Caco-2 (cell line): ENCODE measurements at places on chromosomes 5 and 9. TPM values are rescaled to one million over a fixed set of nuclear protein-coding genes. Genes with fewer than 3 reads are reported as not detected.

GRCh38 chr5:129141696-129142095 lies 47.1 kb downstream of the ISOC1 start:
- DNase-seq, result no peak

GRCh38 chr5:38403406-38403805 lies 145.0 kb downstream of the EGFLAM start:
- DNase-seq, result no peak

DNA sequence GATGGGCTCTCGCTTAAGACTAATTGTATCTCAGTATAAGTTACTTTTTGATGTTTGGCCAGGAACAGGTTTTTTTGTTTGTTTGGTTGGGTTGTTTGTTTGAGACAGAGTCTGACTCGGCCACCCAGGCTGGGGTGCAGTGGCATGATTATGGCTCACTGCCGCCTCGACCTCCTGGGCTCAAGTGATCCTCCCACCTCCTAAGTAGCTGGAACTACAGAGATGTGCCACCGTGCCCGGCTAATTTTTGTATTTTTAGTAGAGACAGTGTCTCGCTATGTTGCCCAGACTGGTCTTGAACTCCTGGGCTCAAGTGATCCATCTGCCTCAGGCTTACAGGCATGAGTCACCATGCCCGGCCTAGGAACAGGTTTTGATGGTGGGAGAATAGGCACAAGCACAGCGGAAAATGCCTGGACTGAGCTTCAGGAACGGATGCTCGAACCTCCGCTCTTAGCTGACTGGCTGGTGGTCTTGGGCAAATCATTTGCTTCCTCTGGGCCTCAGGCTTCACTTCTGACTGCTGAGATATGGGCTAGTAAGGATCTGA lies 11.4 kb upstream of the SYNPO start:
- DNase-seq, result no peak

DNA sequence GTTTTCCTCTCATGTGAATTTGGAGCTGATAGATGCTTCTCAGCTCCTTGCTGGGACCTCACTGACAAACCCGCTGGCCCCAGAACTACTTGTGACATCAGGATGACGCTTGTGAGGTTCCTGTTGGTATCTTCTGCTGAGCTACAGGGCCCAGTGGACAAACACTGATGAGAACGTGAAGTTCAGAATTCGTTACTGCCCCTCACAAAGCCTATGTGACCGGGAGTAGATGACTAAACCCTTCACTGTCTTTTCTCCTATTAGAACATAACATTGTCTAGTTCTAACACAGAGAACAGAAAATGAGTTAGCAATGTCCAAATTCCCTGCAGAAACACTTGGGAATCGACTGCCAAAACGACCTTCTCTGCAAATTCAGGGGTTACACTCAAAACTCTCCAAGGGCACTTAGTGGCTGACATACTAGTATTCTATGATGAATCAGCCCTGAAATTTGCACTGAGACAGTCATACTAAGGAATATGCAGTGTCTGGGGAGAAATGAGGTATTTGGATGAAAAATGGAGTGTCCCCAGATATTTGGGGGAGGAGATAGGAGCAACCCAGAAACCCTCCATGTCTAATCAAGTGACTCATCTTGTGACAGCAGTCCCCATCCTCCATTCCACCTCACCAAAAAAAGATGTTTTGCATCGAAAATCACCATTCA lies 143.2 kb upstream of the TRIM32 start:
- no peak for DNase-seq

GRCh38 chr9:134278974-134279640 lies 47.1 kb upstream of the RXRA start:
- DNase-seq, result no peak

DDX41 gene
- 116 and 137 TPM in 2 replicates for total RNA-seq

NMUR2 gene
- total RNA-seq, result 0.57 and 1.00 TPM in 2 replicates

- DNase-seq, result no peak
Observed at GRCh38 chr5:142319560-142320429, 5.0 kb downstream of the SPRY4 start.

DNA sequence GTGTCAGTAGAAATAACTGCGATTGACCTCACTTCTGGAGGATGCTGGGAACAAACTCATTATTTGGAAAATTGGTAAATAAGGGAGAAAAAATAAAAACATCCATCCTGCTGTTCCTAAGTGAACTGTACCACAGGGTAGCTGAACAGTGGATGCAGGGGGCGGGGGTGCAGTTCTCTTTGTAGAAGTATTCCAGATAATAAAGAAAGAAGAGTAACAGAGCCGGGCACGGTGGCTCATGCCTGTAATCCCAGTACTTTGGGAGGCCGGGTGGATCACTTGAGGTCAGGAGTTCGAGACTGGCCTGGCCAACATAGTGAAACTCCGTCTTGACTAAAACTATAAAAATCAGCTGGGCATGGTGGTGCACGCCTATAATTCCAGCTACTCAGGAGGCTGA lies 132.1 kb downstream of the COL23A1 start:
- DNase-seq, result no peak

- no peak for DNase-seq
Observed at GRCh38 chr5:37683072-37683471, 156.8 kb downstream of the GDNF start.

NR2F1-AS1 gene
- total RNA-seq, result 0.32 TPM in 1 of 2 replicates, not detected in the other

GRCh38 chr9:69499407-69499806 lies 172.8 kb downstream of the APBA1 start:
- no peak for DNase-seq

- peak; percentile 62 for DNase-seq
Observed at GRCh38 chr9:107587191-107587963, 97.8 kb upstream of the KLF4 start.

KYAT1 gene
- 6.9 and 7.8 TPM in 2 replicates for total RNA-seq

GRCh38 chr9:131663288-131663687 lies 76.6 kb downstream of the RAPGEF1 start:
- no peak for DNase-seq

DNA sequence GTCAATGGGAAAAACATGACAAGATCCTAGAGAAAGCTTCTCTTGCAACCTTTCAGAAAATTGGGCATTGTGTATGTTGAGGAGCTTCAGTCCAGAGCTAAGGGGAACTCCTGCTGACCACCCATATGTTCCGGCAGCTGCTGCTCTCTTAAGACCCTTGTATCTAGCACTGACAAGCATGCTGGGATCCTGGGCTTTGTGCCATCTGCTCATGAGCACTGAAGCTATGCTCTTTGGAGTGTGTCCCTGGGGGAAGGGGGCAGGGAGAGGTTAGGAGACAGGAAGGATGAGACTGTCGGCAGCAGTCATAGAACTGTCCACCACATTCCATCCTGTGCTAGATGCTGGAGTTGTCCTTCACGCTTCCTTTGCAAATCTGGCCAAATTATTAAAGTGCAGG lies 109.3 kb downstream of the JAKMIP2 start:
- DNase-seq, result no peak

DNA sequence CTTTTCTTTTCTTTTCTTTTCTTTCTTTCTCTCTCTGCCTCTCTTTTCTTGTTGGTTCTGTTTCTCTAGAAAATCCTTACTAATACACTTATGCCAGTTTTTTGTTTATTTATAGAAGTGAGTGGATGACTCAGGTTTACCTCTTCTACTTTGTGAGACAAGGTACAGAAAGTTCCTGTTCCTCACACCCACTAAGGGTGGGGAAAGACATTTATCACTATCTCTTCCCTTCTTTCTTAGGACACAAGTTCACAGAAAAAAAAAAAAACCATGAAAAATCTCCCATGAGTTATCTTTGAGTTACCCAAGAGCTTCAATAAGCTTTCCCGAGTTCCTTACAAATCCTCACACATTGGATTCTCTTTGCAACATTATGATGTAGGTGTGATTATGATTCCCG lies 60.9 kb upstream of the CD180 start:
- no peak for DNase-seq

DNA sequence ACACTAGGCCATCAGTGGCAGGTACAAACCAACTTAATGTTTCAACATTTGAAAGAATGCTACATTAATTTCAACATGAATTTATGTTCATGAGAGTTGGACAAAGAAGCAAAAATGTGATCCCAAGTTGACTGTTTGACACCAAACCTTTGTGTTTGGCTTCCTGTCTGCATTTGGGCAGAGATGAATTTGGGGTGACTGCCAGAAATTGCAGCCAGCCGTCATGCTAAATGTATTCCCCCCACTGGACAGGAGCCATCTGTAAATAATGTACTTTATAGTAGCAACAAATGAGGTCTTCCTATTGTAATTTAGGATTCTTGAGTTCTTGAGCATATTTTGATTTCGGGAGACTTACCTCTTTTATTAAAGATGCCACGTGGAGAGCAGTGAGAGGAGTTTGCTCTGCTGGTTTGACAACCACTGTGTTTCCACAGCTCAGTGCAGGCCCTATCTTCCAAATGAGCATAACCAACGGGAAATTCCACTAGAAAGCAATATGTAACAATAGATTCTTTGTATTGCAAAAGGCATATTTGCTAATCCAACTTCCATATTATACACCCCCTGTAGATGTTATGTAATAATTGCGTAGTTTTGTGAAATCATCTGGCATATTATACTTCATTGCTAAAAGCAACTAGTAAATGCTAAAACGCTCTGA lies 27.6 kb downstream of the ALDH1A1 start:
- no peak for DNase-seq

COL15A1 gene
- not detected in 2 replicates for total RNA-seq

F12 gene
- total RNA-seq, result 13.3 and 14.0 TPM in 2 replicates

- DNase-seq, result no peak
Observed at GRCh38 chr5:148820461-148821395, 5.7 kb upstream of the ADRB2 start.

ADGRD2 gene
- not detected in 2 replicates for total RNA-seq

F2RL2 gene
- total RNA-seq, result not detected in 2 replicates

ASB6 gene
- 17.4 and 18.1 TPM in 2 replicates for total RNA-seq

MLLT3 gene
- total RNA-seq, result 22.0 and 24.4 TPM in 2 replicates

GRCh38 chr9:14992081-14992480 lies 81.9 kb upstream of the FREM1 start:
- no peak for DNase-seq

- peak; percentile 65 for DNase-seq
Observed at GRCh38 chr5:124741711-124742496, 4.5 kb downstream of the ZNF608 start.

VDAC1 gene
- total RNA-seq, result 317 and 358 TPM in 2 replicates

MORN5 gene
- not detected in 2 replicates for total RNA-seq

DNA sequence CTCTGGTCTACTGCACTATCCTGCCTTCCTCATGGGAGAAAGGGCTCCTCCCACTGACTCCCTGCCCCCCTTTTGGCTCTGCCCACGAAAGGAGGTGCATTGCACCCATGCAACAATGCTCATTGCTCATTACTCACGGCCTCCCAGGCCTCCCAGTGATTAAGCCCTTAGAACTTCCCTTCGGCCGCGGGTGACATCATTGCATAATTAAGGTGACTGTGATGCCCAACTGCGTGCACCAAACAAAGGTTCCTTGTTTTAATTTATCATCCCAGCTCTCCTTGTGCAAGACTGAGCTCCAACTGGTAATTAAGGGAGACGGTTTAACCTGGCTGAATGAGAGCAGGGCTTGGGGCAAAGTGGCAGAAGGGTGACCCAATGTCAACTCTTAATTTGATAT lies 180.4 kb downstream of the GAS1 start:
- DNase-seq, result no peak

SLC1A1 gene
- total RNA-seq, result 43.3 and 53.1 TPM in 2 replicates

- no peak for DNase-seq
Observed at GRCh38 chr5:71872311-71872864, 153.3 kb downstream of the CARTPT start.

DNA sequence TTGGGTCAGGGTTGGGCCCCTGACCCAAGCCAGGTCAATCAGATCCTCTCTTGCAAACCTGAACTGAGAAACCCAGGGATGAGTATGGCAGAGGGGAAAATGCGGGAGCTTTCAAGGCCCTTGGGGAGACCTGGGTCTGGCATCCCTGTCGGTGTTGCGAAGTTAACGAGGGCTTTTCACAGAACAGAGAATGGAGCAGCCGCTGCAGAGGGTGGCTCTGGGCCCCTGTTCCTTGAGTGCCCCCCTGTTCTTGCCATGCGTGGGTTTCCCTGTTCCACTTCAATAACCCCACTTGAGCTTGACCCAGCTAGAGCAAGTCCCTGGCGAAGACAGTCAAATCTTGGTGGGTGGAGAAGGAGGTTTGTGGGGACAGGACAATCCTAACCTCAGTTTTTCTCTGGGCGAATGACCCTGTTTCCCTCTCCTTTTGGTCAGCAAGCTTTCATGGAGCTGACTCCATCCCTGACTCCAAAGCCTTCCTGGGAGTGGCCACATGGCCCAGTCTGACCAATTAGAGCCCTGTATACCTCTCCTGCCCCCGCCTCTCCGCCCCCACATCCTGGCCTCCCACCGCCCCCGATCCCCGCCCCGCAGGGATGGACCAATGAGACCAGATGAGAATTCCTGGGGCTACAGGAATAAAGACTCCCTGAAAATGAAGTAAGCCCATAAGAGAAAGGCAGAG lies 2.9 kb upstream of the VDAC1 start:
- no peak for DNase-seq

DNA sequence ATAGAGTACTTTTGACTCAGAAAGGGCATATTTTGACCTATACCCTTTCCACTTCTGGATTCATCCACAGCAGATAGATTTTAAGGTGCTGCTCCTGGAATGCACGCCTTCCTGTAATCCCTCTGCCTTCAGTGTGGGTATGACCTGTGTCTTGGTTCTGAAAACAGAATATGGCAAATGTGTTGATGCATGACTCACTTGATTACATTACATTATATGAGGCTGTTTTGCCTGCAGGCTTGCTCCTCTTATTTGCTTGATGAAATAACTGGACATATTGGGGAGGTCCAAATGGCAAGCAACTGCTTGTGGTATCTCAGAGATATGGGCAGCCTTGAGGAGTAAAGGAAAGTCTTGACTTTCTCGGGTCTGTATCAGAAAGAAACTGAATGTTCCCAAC lies 468.6 kb downstream of the CDH18 start:
- DNase-seq, result no peak

GRCh38 chr9:37512437-37512836 lies 26.7 kb downstream of the POLR1E start:
- DNase-seq, result no peak

DNA sequence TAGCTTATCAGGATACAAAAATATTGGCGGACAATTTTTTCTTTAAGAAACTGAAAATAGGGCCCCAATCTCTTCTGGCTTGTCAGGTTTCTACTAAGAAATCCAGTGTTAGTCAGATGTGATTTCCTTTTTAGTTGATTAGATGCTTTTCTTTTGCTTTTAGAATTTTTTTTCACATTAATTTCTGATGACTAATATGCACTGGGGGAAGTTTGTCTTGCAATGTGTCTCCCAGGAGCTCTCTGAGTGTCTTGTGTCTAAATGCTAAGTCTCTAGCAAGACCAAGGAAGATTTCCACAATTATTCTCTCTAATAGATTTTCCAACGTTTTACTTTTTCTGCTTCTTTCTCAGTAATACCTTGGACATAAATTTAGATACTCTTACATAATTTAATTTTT lies 559.8 kb upstream of the TYRP1 start:
- no peak for DNase-seq

FOXI1 gene
- total RNA-seq, result 0.14 and 0.39 TPM in 2 replicates

PRSS3 gene
- total RNA-seq, result 33.8 and 36.8 TPM in 2 replicates

- DNase-seq, result peak; percentile 62
Observed at GRCh38 chr5:14108170-14108996, 34.8 kb upstream of the TRIO start.

ANKRD33B gene
- 22.8 and 25.3 TPM in 2 replicates for total RNA-seq

TMEM215 gene
- not detected in 2 replicates for total RNA-seq

ENTPD8 gene
- 8.5 and 8.6 TPM in 2 replicates for total RNA-seq

GRCh38 chr5:161086461-161086860 lies 234.4 kb upstream of the ATP10B start:
- DNase-seq, result no peak

OR1J2 gene
- total RNA-seq, result not detected in 2 replicates

GRCh38 chr5:133261993-133262392 lies 210.2 kb downstream of the HSPA4 start:
- peak; percentile 42 for DNase-seq

GRCh38 chr5:41122459-41122858 lies 51.3 kb upstream of the MROH2B start:
- DNase-seq, result no peak

HARS2 gene
- total RNA-seq, result 36.5 and 38.6 TPM in 2 replicates

- DNase-seq, result no peak
Observed at GRCh38 chr5:142849466-142849865, 79.3 kb downstream of the ARHGAP26 start.
